ENCODE measurements at places on chromosomes 5 and 9. TPM values are rescaled to one million over a fixed set of nuclear protein-coding genes. Genes with fewer than 3 reads are reported as not detected.

TAS2R1 gene
- not detected for total RNA-seq

DNA sequence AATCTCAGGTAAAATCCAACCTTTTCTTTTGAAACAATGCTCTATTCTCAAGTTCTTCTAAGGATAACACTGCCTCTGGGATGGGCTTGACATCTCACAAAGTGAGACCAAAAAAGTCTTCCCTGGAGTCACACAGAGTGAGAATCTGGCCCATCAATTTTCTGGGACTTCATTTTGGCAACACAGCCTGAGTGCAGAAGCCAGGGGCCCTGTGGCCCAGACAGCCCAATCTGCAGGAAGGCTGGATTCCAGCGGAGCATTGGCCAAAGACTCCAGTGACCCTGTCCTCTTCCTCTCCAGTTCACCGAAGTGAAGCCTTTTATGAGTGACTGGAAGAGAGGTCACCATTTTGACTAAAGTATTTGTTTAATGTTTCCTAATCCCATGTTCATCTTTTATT is 105.1 kb downstream of the PLK2 start:
- H3K27me3 ChIP-seq: no peaks in the 10 kb centered on the region
- no peak for DNase-seq
- no peak overlapping the region for H3K27ac ChIP-seq
- no peaks in the 10 kb centered on the region for H3K36me3 ChIP-seq

DNA sequence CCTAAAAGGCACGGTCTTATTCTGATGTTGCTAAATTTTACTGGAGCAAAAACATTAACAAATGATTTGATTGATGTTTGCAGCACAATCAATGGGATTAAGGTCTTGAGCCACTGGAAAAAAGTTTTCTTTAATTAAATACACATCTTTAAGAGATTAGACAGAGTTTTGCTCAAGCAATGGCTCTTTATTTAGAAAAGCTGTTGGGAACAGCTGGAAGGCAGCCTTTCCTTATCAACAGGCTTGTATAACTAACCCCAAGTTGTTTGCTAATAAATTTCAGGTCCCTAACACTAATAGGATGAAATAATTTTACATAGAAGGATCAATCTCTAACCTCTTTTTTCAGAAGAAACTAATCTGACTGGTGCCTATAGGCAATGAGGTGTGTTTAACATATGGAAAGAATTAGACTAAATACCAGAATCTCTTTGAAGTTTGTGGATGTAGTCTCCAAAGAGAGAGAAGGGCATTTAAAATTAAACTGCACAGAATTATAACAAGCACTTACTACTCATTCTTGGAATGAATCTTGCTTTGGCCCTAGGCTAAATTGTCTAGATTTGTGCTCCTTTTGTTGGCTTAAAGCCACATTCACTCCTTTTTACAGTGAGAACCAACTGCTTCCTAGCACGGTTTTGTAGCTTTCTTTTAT is 67.3 kb upstream of the TNFAIP8 start:
- H3K27me3 ChIP-seq: no peaks in the 10 kb centered on the region
- DNase-seq: no peak
- no peaks in the 10 kb centered on the region for H3K4me1 ChIP-seq
- H3K27ac ChIP-seq: no peak overlapping the region
- no peak overlapping the region for H3K4me3 ChIP-seq
- no peaks in the 10 kb centered on the region for H3K36me3 ChIP-seq

OGN gene
- total RNA-seq: 63.5 TPM

- no peaks in the 10 kb centered on the region for H3K4me1 ChIP-seq
- no peaks in the 10 kb centered on the region for H3K36me3 ChIP-seq
- no peak for DNase-seq
- H3K4me3 ChIP-seq: no peak overlapping the region
These were observed 19.1 kb downstream of the FAM81B start for GRCh38 chr5:95410279-95410678.

- H3K4me3 ChIP-seq: no peak overlapping the region
- no peak overlapping the region for H3K27ac ChIP-seq
- H3K27me3 ChIP-seq: no peaks in the 10 kb centered on the region
- H3K4me1 ChIP-seq: no peaks in the 10 kb centered on the region
These were observed 290.4 kb downstream of the TMEM167A start for GRCh38 chr5:82786748-82787147.

DNA sequence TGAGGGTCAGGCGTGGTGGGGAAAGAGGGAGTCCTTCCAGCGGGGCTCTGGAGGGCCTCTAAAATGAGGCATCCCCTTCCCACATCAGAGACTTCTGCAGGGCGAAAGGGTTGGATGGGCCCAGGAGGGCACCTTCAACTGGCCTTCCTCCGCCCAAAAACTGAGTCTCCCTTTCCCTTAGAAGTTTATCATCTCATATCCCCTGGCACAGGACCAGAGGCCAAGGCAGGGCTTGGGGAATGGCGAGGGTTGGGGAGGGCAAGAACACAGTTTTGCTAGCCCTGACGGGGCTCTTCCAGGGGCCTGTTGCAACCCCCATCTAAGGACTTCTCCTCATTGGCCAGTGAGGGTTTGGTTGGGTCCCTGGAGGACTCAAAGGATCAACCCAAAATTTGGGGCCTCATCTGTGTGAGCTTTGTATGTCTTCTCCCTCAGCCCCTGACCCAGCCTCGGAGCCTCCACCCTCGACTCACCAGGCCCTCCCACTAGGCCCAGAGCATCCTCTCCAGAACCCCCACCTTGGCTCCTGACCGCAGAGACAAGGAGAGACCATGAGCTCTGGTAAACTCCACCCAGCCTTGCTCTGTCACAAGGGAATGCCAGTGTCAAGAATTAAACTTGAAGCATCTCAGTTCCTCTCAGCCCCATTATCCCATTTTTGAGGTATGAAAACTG is 24.1 kb downstream of the AQP7 start:
- H3K4me1 ChIP-seq: peaks cover 5% of the 10 kb centered on the region
- peak; percentile 50 for DNase-seq
- no peak overlapping the region for H3K4me3 ChIP-seq
- H3K27ac ChIP-seq: no peak overlapping the region
- H3K27me3 ChIP-seq: no peaks in the 10 kb centered on the region

- H3K4me1 ChIP-seq: no peaks in the 10 kb centered on the region
- DNase-seq: no peak
- no peaks in the 10 kb centered on the region for H3K36me3 ChIP-seq
- H3K27me3 ChIP-seq: peaks cover 16% of the 10 kb centered on the region
These were observed 17.1 kb upstream of the TRIM36 start for GRCh38 chr5:115186794-115187193.

GRCh38 chr5:92180391-92180790 is 797.3 kb upstream of the ARRDC3 start:
- H3K27ac ChIP-seq: no peak overlapping the region
- no peaks in the 10 kb centered on the region for H3K36me3 ChIP-seq
- no peak for DNase-seq
- H3K4me1 ChIP-seq: no peaks in the 10 kb centered on the region

DNA sequence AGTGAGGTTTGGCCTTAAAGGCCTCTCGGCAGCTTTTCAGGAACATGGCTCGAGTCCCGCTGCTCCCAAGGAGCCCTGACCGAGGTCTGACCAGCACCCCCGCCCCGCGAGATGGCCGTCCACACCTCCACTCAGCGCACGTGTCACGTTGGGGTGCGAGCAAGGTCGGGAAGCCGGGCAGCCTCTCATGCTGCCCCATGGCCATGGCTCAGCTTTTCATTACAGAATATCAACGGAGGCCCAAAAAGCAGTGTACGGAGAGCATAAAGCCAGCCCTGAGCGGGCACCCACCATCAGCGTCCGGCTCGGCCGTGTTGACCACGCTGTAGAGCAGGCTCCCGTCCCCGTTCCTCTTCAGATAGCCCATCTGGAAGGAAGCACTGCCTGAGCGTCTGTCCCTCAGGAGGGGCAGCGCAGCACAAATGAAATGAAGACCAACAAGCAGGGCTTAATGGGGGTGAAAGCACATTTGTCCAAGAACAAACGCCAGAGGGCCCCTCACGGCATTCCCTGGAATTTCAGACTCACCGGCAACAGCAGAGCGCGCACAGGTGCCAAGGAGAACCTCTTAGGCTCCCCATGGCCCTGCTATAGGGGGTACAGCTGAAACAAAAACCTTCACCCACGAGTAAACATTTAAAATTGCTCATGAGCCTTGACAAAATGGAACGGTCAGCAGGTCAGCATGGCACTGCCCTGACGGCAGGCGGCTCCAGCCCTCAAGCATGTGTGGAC is 11.6 kb downstream of the BRD9 start:
- peaks cover 49% of the 10 kb centered on the region for H3K36me3 ChIP-seq
- H3K27ac ChIP-seq: no peak overlapping the region
- H3K4me1 ChIP-seq: no peaks in the 10 kb centered on the region
- no peaks in the 10 kb centered on the region for H3K27me3 ChIP-seq

- H3K4me3 ChIP-seq: no peak overlapping the region
- H3K36me3 ChIP-seq: no peaks in the 10 kb centered on the region
- no peak overlapping the region for H3K27ac ChIP-seq
- no peaks in the 10 kb centered on the region for H3K27me3 ChIP-seq
These were observed 99.5 kb downstream of the GCNT1 start for GRCh38 chr9:76558465-76558864.

HTR4 gene
- total RNA-seq: 3.1 TPM

GRCh38 chr5:140251527-140251973 is 51.4 kb downstream of the PFDN1 start:
- no peaks in the 10 kb centered on the region for H3K27me3 ChIP-seq
- peaks cover 34% of the 10 kb centered on the region for H3K4me1 ChIP-seq
- no peak overlapping the region for H3K4me3 ChIP-seq
- H3K27ac ChIP-seq: no peak overlapping the region

RALGPS1 gene
- total RNA-seq: 15.6 TPM

GRCh38 chr5:88732862-88733261 is 150.1 kb downstream of the MEF2C start:
- no peak overlapping the region for H3K4me3 ChIP-seq
- no peaks in the 10 kb centered on the region for H3K4me1 ChIP-seq
- DNase-seq: no peak
- H3K27me3 ChIP-seq: no peaks in the 10 kb centered on the region
- H3K36me3 ChIP-seq: peaks cover 25% of the 10 kb centered on the region

- no peak overlapping the region for H3K27ac ChIP-seq
- no peaks in the 10 kb centered on the region for H3K27me3 ChIP-seq
- no peak overlapping the region for H3K4me3 ChIP-seq
- no peak for DNase-seq
- no peaks in the 10 kb centered on the region for H3K36me3 ChIP-seq
- no peaks in the 10 kb centered on the region for H3K4me1 ChIP-seq
These were observed 282.2 kb downstream of the MED10 start for GRCh38 chr5:6096101-6096500.

AGXT2 gene
- total RNA-seq: not detected

DNA sequence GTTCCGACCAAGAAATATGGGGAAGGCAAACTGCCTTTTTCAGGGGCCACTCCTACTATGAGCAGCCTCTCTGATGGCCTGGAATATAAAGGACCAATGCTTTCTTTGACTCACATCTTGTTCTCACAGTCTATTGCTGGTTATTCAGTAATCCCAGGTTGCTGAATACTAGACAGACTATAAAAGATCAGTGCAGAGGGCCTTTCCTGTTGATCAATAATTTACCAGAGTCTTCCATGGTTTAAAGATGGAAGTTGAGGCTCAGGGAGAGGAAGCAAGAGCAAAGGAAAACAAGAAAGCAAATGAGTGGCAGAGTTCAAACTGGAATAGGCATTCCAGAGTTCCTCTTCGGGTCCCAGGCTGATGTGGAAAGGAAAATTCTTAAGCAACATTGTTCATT is 62.9 kb downstream of the FBXO38 start:
- peaks cover 18% of the 10 kb centered on the region for H3K36me3 ChIP-seq
- no peak for DNase-seq
- no peaks in the 10 kb centered on the region for H3K4me1 ChIP-seq
- H3K4me3 ChIP-seq: no peak overlapping the region
